ENCODE measurements at places on chromosomes 1 and 21.

GRCh38 chr1:41255978-41256377 is 13.9 kb upstream of the SCMH1 start:
- no peak for DNase-seq

DNA sequence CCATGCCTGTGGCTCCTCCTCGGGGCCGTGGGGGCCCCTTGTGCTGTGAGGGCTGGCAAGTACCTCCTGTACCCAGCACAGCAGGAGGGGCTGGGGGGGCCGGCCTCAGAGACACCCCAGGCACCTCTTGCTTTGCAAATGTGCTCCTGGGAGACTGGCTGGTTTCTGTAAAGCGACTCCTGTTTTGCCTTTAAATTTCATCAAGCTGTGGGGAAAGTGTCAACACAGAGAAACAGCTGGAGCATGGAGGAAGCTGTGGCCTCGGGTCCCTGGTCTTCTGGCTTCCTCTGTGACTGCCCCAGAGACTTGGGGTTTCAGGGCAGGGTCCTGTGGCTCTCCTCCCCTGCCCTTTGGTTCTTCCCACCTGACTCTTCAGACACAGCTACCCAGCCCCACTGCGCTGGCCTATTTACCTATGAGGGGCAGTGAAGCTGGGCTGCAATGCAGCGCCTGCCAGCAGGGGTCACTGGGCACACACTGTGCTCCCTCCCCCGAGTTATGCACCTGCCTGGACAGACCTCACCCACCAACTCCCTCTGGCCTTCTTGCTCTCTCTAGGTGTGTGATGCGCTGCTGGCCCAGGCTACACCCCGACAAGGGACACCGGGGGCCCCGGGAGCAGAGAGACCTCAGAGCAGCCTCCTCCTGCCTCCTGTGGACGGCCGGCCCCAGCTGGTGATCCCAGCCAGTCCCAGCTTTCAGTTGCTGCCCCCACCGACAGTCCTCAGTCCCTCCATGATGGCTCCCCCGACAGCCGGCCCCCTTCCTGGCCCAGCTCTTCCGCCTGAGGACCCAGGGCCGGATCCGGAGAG is 17.6 kb upstream of the PEX10 start:
- DNase-seq: no peak

GRCh38 chr1:244548558-244549115 is 87.6 kb downstream of the CATSPERE start:
- no peak for DNase-seq

GRCh38 chr1:29880556-29880955 is 644.2 kb downstream of the PTPRU start:
- DNase-seq: no peak

- no peak for DNase-seq
Measured at GRCh38 chr1:175678471-175678870, 64.9 kb downstream of the TNR start.

DNA sequence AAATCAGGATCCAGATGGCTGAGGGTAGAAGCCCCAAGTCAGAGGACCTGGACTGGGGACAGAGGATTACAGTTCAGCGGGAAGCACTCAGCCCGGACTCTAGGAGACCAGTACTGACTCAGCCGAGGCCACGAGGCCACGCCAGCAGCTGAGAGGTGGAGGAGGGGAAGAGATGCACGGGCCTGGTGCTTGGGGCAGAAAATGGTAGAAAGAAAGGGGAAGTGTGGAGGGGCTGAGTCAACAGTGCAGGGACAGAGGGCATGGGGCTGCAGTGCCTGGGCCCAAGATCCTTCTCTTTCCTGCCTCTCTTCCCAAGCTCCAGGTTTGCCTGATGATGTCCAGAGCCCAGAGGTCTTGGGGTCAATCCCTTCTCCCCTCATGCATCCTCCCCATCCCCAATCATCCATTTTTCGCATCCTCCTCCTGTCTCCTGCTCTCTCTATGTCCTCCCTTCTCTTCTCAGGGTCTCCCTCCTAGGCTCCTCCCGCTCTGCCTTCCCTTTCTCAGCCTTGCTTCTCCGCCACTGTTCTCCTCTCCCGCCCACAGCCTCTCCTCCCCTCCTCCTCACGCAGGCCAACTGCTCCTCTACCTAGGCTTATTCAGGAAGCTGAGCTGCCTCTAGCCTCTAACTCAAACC is 7.7 kb downstream of the ARHGEF2 start:
- DNase-seq: no peak

- no peak for DNase-seq
Measured at GRCh38 chr1:111746614-111746999, 7.4 kb upstream of the INKA2 start.

GRCh38 chr1:93708734-93709481 is 27.3 kb upstream of the BCAR3 start:
- DNase-seq: no peak

DNA sequence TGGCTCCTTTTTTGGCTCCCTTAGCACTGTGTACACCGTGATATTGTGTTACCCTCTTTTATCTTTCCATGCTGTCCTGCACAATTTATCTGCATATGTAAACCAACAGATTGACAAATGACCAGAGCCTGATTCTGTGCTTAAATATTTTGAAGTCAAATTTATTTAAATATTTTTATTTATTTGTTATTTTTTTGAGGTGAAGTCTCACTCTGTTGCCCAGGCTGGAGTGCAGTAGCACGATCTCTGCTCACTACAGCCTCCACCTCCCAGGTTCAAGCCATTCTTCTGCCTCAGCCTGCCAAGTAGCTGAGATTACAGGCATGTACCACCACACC is 12.8 kb downstream of the PMF1 start:
- DNase-seq: no peak

DNA sequence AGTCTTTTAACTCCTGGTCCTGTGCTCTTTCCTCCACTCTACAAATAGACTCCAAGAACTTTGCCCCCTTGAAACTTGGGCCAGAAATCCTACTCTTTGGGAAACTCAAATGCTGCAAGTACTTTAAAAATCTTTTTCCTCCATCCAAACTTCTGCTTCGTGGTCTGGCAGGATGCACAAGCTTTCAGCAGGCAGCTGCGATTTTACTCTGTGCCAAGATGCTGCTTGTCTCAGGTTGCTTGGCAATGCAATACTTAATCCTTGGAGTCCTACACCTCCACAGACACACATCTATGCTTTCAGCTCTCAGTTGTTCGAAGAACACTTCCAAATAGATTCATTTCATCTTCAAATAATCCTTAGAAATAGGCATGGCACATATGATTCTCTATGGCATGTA is 435.3 kb upstream of the USP24 start:
- DNase-seq: no peak

DNA sequence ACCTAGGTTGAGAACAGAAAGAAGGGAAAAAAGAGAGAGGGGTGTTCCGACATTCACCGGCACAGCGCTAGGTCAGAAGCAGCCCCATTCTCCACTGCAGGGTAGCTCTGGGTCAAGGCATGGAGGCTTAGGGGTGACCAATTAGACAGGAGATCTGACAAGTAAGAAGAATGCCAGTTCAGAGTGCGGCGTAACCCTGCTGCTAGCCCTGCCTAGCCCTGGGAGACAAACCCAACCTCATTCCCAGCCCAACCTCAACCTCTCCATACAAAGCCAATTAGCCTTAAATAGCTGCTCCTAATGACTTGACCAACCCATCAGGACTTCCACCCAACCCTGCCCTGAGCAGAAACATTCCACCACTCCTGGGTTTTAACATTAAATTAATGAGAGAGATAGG is 3.4 kb downstream of the PRELP start:
- DNase-seq: no peak

DNA sequence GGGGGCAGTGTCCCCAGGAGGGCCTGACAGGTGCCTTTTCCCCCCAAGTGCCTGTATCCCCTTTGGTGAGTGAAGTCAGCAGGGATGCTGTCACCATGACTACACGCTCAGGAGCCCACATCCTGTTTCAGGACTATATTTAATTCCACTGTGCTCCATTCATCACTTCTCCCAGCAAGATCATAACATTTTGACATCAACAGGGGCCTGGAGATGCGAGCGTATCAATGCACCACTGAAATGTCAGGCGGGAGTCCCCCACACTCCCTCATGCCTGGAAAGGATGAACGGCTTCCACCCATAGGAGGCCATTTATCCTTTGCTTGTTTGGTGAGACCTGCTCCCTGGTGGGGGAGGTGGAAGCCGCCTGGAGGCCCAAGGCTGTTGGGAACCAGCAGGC is 119.1 kb downstream of the PTPRU start:
- DNase-seq: no peak

DNA sequence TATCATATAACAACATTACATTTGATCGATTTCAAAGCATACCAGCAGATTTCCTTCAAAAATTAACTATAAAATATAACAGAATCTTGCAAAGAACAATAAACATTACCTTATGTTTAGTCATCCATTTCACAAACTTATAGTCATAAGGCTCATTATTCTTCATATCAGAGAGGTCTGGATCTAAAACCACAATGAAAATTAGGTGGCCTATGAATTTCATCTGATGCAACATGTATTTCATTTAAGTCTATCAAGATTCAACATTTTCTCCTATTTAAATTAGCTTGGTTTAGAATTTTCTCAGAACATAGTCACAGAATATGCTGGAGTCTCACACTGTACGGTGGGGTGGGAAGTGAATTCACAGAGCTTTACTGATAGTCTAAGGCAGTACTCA is 49.2 kb downstream of the KYAT3 start:
- DNase-seq: no peak

DNA sequence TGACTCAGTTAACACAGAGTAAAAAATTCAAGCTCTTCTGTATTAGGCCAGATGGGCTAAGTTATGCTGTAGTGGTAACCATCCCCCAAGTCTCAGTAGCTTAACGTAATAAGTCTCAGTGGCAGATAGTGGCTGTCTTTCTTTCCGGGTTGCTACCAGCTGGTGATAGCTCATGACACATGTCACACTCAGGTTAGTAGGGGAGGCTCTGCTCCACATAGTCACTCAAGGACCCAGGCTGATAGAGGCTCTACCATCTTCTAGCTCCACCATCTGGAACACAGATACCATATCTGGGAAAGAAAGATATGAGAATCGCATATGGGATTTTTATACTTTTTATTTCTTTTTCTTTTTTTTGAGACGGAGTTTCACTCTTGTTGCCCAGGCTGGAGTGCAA is 16.2 kb upstream of the MEF2D start:
- no peak for DNase-seq

GRCh38 chr1:234495231-234495990 is 16.4 kb upstream of the TARBP1 start:
- no peak for DNase-seq

DNA sequence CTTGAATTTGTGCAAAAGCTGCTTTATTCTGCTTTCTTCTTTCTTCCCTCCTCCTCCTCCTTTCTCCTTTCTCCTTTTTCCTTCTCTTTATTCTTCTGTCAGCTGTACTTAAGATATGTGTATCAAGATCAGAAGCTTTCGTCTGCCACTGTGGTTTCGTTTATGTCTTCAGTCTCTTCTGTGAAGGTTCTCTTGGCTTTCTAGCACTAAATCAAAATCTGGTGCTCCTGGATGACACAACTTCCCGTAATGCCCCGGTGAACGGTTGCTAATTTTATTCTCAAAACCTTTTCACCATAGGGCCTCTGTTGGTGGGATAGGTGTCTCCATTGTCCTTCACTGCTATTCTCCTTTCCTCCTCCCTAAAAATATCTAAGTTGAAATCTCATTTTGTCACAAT is 5.0 kb downstream of the ATF6 start:
- no peak for DNase-seq

DNA sequence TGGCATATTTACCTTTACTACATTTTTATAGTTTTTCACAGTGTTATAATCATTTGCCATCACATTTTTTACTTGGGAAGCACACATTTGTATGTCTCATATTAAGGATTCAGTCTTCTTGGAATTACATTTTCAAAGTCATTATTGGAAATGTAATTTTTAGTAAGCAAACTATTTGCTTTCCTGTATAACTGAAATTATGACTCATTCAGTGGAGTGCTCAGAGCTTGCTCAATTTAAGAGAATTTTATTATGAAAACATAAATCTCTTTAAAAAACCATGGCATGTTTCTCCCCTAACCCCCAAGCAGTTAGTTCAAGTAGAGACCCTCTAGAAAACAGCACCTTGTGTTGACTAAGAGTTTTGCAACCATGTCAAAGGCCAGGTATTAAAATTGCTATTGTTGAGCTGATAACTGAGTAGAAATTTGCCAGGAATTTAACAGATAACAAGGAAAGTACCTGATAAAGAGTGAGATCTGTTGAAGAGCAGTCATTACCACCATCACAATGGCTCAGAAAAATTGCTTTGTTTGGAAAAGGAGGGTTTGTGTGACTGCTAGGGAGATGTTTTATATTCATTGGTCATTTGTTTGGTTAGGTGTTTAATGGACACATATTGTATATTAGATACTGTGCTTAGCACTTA is 105.9 kb downstream of the KCNK2 start:
- DNase-seq: no peak

DNA sequence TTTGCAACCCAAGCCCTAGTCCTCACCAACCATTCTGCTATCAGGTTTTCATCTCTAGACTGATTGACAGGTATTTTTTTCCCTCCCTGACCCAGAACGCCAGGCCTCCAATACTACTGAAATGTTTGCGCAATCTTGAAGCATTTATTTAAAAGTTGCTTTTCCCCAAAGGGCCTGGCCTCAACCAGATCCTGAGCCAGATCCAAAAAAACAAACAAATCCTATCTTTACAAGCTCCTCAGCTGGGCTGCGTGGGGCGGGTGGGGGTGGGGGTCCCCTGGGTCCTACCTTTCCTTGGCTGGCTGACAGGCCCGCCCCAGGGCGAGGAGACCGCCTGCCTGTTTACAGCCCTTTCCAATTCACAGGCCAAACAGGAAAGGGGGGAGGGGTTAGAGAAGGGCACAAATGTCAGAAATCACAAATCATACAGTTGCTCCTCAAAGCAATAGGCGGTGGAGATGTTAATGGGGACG is 98.8 kb downstream of the FOXD2 start:
- no peak for DNase-seq

DNA sequence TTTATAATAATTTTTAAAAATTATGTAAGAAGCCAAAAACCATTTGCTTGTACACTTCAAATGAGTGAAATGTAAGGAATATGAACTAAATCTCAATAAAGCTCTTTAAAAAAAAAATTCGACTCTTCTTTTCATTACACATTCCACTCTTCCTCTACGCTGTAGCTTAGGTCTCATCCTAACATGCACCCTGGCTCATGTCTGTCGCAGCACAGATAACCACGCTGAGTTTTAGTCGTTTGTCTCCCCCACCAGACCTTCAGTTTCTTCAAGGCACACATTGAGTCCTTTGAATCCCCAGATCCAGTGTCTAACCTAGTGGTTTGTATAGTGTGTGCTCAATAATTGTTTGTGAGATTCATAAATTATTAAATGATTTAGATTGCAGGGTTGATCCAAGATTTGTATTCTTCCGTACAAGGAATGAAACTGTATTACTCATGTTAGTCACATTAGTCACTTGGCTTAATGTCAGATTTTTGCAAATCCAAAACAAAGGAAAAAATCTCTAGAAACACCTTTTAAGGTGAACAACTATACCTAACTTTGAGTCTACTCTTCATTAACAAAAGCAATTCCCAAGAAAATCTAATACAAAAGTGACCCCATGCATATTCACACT is 57.3 kb downstream of the SLC25A24 start:
- no peak for DNase-seq

GRCh38 chr1:176795929-176796328 is 333.0 kb downstream of the PAPPA2 start:
- DNase-seq: no peak
